ENCODE measurements at places on chromosomes 12 and 14.

GRCh38 chr14:46653031-46653755 lies 1.6 kb upstream of the RPL10L start:
- no peak for DNase-seq

GRCh38 chr12:42660117-42660516 lies 70.6 kb upstream of the PRICKLE1 start:
- no peak for DNase-seq

DNA sequence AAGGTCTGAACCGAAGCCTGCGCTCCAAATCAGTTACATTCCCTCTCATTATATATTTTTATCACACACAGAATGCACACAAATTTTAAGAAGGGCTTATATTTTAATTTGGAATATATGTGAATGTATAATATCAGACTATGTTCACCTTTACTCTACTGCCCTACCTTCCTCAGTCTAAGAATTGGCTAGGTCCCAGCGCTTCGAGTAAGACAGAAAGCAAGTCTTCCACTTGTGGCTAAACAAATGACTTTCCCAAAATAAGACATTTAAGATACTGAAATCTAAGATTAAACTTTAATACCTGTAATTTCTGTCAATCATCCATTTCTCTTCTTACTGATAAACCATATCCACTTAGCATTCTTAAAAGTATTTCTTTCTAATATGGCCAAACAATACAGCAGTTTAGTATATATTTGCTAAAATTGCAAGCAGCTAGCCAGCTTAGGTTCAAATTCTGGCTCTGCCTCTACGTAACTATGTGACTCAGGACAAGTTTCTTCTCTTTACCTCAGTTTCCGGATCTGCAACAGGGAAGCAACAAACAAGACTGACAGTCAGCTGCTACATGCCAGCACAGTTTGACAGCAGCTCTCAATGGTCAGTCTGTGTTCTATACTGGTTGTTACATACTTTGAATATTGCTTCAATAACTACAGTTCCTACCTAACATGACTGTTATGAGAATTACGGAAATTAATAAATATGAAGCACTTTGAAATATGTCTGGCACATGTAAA lies 2.0 kb downstream of the INTS13 start:
- DNase-seq: peak; percentile 43

DNA sequence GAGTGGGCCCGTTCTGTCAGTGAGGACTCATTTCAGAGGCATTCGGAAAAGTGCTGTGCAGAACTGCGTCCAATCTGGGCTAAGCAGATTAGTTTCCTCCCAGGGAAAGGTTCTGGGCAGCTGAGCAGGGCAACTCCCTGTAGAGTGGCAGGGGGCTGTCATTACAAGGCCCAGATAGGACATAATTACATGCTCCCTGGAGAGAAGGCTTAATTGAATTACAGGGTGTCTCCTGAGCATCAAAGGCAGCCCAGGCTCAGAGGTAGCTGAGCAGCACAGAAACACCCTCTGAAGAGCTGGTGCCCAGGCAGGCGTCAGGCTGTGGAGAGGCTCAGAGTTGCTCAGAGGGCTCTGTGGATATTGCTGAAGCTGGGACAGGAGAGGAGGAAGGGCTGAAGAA lies 36.0 kb downstream of the SLC8A3 start:
- no peak for DNase-seq

- no peak for DNase-seq
Measured at GRCh38 chr12:108570743-108571608, 8.6 kb downstream of the ISCU start.

DNA sequence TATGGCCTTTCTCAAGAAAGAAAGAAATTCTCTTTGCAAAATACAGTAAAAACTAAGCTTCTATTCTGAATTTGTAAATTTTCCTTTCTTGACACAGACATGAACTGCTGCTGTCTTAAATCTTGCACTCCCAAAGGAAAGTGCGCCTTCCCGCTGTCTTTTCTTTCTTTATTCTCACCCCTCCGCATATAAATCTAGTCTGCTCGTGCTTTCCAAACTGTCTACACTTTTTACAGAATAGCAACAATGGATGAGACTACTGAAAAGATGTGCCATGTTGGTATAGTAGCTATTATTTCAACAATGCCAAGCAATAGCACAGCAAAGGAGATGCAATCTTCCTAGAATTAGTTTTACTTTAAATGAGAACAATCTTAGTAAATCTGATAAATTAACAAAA lies 328.8 kb upstream of the PDE3A start:
- no peak for DNase-seq

DNA sequence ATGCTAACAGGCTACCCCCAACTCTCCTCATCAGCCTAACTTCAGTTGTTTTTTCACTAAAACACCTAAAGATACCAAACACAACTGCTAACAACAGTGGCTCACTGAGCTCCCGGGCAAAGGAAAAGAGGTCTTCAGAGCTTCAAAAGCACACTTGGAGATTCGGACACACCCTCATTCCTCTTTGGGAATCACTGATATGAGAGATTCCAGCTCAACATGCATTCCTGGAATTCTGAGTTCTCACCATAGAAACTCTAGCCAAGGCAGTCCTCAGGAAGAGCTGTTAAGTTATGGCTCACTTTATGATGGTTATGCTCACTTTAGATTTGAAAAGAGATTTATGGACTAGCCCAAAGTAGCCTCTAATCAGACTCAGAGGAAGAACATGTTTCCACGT lies 40.1 kb downstream of the STXBP6 start:
- no peak for DNase-seq

Data from CD4-positive, alpha-beta T cell treated with Interleukin-4 for 4 hours (primary cell).